Activated naive CD8-positive, alpha-beta T cell treated with anti-CD3 and anti-CD28 coated beads, Interleukin-2, amount 10 ng/mL, durations not matched to agents 7 days and 5 days (primary cell): ENCODE measurements at places on chromosomes 6 and 20.

GRCh38 chr6:31651602-31652191 lies 764 bp downstream of the BAG6 start:
- peak overlapping the region; percentile 99 for H3K27ac ChIP-seq
- peaks cover 35% of the 10 kb centered on the region for H3K4me1 ChIP-seq
- H3K4me3 ChIP-seq, result peak overlapping the region; percentile 94
- DNase-seq, result no peak

DNA sequence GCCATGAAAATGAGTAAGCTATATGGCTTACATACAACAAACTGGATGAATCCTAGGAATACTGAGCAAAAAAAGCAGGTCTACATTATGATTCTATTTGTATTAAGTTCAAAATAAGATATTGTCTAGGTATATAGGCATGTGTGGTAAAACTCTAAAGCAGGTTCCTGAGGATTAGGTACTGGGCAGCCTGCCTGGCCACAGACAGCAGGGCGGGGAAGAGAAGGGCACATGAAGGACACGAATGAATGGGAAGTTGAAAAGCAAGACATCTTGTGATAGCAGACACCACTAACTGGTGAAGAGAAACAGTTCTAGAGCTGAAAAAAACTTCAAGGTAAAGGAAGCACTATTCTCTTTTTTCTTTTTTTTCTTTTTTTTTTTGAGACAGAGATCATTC lies 72.6 kb upstream of the SLC4A11 start:
- H3K4me1 ChIP-seq, result peaks cover 7% of the 10 kb centered on the region
- no peaks in the 10 kb centered on the region for H3K27me3 ChIP-seq
- H3K4me3 ChIP-seq, result no peak overlapping the region

GRCh38 chr6:35089935-35090505 lies 51.1 kb downstream of the TCP11 start:
- DNase-seq, result no peak
- H3K36me3 ChIP-seq, result no peaks in the 10 kb centered on the region
- no peak overlapping the region for H3K4me3 ChIP-seq
- H3K4me1 ChIP-seq, result peaks cover 2% of the 10 kb centered on the region
- H3K27ac ChIP-seq, result no peak overlapping the region
- peaks cover 2% of the 10 kb centered on the region for H3K27me3 ChIP-seq

GRCh38 chr6:114315831-114316595 lies 26.8 kb downstream of the HS3ST5 start:
- H3K27me3 ChIP-seq, result no peaks in the 10 kb centered on the region
- no peaks in the 10 kb centered on the region for H3K4me1 ChIP-seq
- no peak for DNase-seq
- no peak overlapping the region for H3K27ac ChIP-seq
- H3K4me3 ChIP-seq, result no peak overlapping the region
- H3K36me3 ChIP-seq, result no peaks in the 10 kb centered on the region

GRCh38 chr6:168179702-168180382 lies 100.8 kb upstream of the FRMD1 start:
- H3K27me3 ChIP-seq, result peaks cover 6% of the 10 kb centered on the region
- H3K4me1 ChIP-seq, result no peaks in the 10 kb centered on the region
- no peak for DNase-seq
- H3K36me3 ChIP-seq, result no peaks in the 10 kb centered on the region
- no peak overlapping the region for H3K27ac ChIP-seq

DNA sequence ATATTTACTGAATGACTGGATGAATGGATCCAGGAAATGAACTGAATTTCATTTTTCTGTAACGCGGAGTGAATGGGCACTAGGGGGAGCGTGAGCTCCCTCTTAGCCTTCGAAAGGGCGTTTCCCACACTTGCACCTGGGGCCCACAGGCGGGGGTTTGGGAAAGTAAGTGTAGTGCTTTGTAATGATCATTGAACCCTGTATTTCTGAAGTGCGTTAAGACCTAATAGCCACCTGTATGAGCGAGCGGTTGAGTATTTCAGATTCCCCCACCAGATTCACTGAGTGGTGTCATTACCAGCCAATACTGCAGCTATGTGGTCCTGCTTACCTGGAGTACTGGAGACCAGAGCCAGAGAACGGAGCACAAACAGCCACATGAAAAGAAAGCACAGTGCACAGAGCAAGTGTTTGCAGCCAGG lies 10.5 kb downstream of the SYTL3 start:
- peaks cover 24% of the 10 kb centered on the region for H3K36me3 ChIP-seq
- no peak overlapping the region for H3K4me3 ChIP-seq
- no peak overlapping the region for H3K27ac ChIP-seq
- peaks cover 38% of the 10 kb centered on the region for H3K4me1 ChIP-seq

DNA sequence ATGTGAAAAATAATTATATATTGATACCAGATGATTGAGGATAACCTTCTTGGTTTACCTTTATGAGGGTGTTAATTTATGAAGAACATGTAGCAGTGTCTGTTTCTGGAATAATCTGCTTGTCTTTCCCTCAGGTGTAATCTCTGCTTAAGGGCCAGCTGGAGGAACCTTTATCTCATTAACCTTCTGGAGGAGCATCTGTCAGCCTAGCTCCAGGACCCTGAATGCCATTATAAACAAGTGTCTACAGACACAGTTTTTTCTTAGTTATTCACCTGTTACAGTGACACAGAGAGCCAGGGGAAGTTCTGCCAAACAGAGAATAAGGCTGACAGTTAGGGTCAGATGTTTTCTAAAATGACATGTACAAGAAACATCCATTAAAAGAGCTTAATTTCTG lies at the start of gene IMPG1:
IMPG1 (minus strand) TSS at position 101 of the 400 bp plus-strand sequence. CDS start 174 bp downstream, outside the sequence.
- no peak for DNase-seq
- no peaks in the 10 kb centered on the region for H3K36me3 ChIP-seq
- H3K4me3 ChIP-seq, result no peak within 1 kb of the TSS
- no peak within 1 kb of the TSS for H3K27ac ChIP-seq
- H3K4me1 ChIP-seq, result no peaks in the 10 kb centered on the region

DNA sequence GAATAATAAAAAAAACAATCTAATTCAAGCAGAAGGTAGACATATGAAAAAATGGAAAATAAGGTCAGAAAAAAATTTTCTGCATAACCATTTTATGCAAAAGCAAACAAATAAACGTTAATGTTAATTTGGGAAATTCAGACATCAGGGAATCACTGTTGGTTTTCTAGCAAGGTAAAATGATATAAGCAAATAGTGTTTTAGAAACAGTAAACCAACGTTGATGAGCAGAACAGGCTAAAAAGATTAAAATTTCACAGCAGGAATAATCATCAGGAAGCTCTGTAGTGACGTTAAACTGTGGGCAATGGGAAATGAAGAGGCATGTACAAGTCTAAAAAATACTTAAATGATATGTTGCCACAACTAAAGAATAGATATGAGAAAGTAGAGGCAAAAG lies 54.5 kb upstream of the HMGCLL1 start:
- no peaks in the 10 kb centered on the region for H3K27me3 ChIP-seq
- no peaks in the 10 kb centered on the region for H3K36me3 ChIP-seq
- H3K4me1 ChIP-seq, result no peaks in the 10 kb centered on the region
- H3K27ac ChIP-seq, result no peak overlapping the region
- DNase-seq, result no peak

DNA sequence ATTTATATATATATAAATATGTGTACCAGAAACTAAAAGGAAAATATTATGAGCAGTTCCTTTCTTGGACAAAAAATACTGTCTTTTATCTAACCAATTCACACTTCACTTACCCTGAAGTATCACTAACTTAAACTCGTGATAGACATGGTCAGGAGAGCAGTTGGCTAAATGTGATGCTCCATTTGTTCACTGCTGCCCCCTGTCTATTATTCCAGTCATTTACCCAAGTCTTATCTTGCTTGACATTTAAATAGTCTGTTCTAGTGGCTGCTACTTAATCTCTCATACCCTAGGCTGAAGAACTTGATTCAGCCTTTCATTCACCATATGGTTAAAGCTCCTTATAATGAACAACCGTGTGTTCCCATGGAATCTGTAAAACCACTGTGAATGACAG lies 789.6 kb upstream of the EYS start:
- H3K27ac ChIP-seq, result no peak overlapping the region
- H3K4me3 ChIP-seq, result no peak overlapping the region
- no peaks in the 10 kb centered on the region for H3K4me1 ChIP-seq
- H3K36me3 ChIP-seq, result no peaks in the 10 kb centered on the region
- no peaks in the 10 kb centered on the region for H3K27me3 ChIP-seq
